NCI-H1092 treated with DMSO at 0.1 percent for 48 hours (cell line): ENCODE measurements at places on chromosomes 2 and 18.

GRCh38 chr2:4972472-4972871 lies 719.7 kb upstream of the SOX11 start:
- no peak for DNase-seq

DNA sequence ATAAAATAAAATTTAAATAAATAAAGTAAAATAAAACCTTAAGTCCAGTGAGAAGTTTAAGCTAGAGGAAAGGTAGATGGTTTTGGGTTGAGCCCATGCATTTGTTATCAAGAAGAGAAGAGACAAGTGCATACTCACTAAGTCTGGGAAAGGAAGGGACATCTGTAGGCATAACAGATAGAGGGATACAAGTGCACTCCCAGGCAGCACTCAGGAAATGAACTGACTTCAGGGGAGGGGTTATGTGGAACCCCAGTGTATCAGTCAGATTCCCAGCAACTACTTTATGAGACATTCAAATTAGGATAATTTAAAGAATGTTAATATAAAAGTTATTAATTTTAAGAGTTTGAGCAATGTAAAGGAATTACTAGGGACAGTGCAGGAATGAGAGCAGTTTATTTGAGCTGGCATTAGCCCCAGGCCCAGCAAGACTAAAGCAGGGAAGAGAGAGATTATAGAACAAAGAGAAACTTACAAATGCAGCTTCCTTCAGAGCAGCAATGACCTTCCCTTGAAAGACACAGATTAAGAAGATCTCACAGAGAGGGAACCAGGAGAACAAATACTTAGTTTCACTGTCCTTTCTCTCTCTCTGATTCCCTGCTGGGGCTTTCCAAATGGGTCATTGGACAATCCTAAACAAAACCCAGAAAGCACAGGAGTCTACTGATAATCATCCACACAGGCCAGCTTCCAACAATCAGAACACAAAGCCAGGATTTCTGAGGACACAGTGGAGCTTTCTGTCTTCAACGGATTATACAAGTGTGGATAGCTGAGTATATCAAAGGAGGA lies 109.7 kb downstream of the ERBB4 start:
- DNase-seq: no peak

- DNase-seq: no peak
Observed at GRCh38 chr2:64090264-64090663, 54.0 kb downstream of the PELI1 start.

DNA sequence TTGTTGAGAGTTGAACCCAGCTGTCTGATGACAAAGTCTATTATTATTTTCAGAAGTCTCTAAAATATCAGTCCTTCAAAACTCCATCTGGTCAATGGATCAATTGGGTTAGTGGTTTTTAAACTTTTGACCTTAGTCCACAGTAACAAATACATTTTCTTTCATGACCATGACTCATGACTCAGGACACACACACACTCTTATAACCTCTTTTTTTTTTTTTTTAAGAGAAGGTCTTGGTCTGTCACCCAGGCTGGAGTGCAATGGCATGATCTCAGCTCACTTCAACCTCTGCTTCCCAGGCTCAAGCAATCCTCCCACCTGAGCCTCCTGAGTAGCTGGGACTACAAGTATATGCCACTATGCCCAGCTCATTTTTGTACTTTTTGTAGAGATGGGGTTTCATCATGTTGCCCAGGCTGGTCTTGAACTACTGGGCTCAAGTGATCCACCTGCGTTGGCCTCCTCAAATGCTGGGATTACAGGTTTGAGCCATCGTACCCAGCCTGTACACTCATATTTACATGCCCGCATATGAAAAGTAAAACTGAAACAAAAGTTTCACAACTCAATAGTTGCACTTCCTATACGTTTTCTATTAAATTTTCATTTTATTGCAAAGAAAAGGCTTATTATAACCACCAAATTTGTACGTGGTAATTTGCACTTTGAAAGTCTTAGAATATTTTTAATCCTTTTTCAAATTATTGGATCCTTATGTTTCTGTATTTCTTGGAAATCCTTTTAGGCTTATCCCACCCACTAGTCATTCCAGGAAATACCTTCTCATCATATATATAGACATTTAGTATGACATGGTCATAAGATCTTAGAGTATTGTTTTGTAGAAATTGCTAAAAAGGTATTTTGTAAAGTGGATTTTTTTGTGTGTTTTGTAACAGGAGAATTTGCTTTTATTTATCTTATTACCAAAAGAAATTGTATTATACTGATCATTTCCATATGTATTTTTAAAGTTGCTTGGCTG lies 199.0 kb downstream of the LPIN1 start:
- no peak for DNase-seq

DNA sequence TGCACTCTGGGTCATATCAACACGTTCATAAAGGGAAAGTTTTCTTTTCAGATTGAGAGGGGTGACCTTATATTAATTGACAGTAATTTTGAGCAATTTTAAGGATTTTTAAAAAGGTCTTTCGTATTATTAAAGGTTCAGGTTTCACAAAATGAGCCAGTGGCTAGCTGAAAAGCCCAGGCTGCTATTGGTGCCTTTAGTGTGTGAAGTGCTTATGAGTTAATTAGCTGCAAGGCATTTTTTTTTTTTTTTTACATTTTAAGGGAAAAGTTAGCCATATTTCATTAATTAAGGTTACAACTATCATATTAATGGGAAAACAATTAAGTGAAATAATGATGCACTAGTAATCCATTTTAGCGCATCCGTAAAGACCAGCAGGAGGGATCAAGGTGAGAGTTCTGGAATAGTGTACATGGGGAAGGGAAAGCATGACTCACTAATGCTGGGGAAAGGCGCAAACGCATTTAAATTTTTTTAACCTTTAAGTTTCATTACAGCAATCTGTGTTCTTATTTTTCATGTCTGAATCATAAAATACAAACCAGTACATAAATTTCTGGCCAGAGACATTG lies 200.0 kb downstream of the ZNF407 start:
- no peak for DNase-seq

GRCh38 chr2:172226244-172227061 lies 123.8 kb upstream of the DLX2 start:
- DNase-seq: no peak

DNA sequence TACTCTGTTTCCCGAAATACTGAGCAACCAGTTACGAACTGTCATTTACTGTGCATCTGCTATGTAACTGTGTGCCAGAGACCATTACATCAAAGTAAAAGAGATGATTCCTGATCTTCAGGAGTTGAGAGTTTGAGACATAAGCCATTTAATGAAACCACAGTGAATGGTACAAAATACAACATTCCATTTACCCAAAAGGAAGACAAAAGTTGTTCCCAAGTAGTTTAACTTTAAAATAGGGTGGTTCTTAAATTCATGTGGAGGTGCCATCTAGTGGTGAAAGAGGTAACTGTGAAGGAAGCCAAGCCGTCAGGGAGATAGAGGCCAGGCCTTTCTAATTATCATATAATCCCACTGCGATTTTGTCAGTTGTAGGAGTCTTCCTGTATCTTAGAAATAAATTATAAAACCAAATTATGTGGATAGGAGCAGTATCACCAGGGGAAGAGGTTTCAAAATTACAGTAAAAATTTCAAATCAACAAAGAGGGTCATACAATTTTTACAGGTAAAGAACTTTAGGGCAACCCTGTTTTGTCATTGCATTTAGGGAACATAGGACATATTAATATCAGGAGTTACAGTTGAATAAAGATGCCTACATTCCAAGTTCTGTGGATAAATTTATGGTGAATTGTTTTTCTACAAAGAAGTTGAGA lies 67.7 kb downstream of the EPAS1 start:
- peak; percentile 37 for DNase-seq

- DNase-seq: peak; percentile 9
Observed at GRCh38 chr2:24049485-24050021, at the start of gene FKBP1B. Gene FKBP1B (plus strand): TSS chr2:24049741. CDS start chr2:24049850, 109 bp downstream.

GRCh38 chr2:83565626-83566025 lies 893.5 kb downstream of the SUCLG1 start:
- DNase-seq: no peak

DNA sequence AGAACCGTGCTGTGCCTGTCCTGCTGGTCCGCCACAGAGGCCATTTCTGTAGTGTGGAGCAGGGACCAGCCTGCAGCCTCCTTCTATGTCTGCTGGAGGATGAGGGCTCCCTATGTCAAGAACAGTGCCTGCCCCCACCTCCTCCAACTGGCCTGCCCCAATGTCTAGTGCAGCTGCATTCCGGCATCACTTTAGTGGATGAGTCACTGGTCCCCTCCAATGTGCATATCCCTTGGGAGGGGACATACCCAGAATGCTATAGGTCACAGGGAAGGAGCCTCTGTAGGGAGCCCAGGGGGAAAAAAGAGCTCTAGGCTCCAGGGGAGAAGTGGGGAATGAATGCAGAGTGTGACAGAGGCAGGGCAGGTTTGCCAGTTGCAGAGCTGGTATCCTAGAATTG lies 219.6 kb downstream of the CELF4 start:
- DNase-seq: no peak

DNA sequence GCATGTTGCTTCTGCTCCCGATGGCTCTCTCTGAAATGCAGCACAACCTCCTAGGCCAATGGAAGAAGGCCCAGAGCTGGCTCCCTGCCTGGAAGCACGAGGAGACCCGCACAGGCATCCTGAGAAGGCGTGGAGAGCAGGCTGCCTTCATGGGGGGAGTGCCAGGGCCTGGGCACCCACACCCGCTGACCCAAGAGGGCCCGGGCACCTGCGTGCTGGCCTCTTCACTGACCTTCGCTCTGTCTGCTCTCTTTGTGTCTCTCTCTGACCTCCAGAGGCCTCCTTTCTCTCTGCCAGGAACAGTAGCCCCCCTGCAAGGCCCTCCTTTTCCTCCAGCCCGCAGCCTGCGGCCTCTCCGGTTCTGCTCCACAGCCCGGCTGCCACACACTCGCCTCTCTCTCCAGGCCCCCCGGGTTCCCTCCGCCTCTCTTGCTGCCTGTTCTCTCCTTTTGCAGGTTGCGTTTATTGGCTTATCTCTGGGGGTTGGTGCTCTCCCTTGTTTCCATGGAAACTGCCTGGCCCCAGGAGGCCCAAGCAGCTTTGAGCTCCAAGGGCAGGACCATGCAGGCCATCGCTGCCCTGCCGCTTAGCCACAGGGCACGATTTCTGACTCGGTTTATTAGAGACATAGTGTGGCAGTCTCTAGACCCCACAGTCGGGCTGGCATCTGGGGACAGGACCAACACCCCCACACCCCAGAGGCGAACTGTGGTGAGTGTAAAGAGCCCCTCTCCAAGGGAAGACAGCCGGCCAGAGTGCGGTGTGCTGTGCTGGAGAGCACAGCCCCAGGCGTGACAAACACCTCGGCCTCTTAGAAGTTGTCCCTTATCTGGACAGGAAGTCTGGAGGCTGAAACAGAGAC lies 1.7 kb downstream of the MZT2B start:
- no peak for DNase-seq
